ENCODE measurements at places on chromosomes 6 and 20.
A peak's percentile ranks its signal among the peaks of the same experiment; 100 is the strongest.

DNA sequence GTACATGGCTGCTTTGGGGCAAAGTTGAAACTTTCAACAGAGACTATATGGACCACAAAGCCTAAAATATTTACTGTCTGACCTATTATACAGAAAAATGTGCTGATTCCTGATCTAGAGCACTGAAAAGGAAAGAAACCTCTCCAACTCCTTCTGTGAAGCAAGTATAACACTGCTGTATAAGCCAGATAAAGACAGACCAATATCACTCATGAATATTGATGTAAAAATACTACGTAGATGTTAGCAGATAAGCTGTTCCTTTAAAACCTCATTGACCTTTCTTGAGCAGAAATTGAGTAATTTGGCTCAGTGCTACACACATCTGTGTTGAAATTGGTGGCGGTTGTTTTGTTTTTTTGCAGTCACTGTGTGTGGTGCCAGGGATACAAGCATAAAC is 69.9 kb upstream of the HDAC2 start:
- no peak for DNase-seq

GRCh38 chr6:137434640-137435039 is 59.6 kb downstream of the OLIG3 start:
- DNase-seq, result no peak

GRCh38 chr20:59087829-59088433 is 45.3 kb upstream of the PRELID3B start:
- peak; percentile 69 for DNase-seq

- DNase-seq, result no peak
Observed at GRCh38 chr6:44470115-44470464, 82.6 kb downstream of the CDC5L start.

DNA sequence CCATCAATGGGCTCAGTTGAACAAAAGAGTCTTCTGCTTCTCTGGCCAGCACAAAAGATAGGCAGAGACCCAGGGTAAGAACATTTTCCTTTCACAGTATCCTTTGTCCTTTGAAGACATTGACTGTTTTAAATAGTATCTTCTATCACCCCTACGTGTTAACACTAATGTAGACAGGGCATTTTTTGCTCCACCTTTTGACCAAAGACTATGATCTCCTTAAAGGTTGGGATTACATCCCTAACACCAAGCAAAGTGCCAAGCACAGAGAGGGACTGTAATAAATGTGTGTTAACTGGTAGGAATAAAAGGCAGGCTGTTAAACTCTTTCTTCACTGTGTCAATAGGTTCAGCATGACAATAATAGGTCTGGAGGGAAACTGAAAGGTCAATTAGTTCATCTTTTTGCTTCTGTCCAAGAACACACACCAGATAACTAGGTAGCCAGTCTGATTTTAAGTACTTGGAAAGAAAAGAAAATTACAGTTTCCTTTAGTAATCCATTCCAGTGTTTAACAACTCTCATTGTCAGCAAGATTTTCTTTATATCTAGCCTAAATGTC is 63.6 kb upstream of the NOX3 start:
- no peak for DNase-seq

DNA sequence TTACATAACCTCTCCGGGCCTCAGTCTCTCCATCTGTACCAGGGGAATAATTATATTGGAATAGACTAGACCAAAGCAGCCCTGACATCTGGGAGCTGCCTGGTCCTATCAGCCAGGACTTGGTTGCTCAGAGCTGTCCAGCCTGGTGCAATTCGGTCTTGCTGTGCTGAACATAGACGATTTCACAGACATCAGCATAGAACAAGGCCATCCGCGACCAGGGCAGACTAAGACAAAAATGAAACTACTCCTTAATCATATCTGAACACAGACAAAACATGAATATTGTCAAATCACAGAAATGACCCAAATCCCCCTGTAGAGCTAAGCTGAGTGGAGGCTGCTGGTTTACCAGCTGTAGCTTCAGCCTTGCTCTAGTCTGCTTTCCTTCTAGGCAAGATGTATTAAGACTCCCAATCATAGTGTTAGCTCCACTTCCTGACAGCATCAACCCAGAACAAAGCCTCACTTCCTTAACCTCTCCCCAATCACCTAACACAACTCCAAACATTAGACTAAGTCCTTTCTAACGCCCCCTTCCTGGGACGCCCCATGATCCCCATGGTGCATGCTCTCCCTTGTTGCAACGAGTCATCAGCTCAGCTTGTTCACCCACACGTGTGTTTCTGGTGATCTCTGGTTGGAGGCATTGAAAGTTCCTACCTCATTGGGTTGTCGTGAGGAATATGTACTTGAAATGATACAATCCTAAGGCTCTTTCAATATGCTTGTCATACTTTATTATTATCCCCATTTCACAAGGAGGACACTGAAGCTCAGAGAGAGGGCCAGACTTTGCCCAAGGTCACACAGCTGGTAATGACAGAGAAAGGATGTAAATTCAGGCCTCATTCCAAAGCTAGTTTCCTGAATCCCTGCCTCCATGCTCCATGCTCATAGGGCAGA is 3.5 kb upstream of the MAPK13 start:
- no peak for DNase-seq

DNA sequence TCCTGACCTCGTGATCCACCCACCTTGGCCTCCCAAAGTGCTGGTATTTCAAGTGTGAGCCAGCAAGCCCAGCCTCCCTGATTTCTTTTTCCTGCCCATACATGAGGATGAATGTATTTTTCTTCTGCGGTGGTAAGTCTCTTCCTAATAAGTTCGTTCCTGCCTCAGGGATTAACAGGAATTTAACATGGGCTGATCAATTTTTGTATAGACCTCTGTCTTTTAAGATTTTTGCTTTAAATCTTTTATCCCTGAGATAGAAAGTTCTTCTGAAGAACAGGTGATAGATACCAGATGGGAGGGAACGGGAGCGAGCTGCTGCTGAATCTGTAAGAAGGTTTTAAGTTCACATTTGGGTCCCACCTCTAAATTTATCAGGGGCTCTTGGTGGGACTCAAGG is 7.0 kb upstream of the ZNFX1 start:
- no peak for DNase-seq

DNA sequence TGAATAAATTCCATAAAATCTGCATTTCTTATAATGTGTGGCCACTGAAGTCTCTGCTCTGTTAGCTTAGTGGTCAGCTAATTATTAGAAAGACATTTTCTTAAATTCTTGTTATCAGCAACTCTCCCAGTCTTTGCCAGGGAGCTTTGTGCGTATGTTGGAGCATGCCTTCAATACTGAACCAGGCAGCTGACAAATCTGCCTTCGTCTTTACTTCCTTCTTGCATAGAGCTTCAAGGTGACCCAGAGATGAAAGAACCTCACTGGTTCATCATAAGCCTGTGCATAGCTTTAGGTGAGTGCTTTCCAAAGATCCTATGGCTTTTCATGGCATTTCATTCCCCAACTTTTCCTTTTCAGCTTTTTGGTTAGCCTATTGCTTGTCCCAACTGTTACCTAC is 43.0 kb upstream of the NELFCD start:
- no peak for DNase-seq

GRCh38 chr6:144394210-144394609 is 109.1 kb downstream of the UTRN start:
- no peak for DNase-seq

- no peak for DNase-seq
Observed at GRCh38 chr6:79064635-79065034, 13.4 kb downstream of the PHIP start.

GRCh38 chr6:147022041-147022440 is 182.2 kb upstream of the STXBP5 start:
- no peak for DNase-seq

- no peak for DNase-seq
Observed at GRCh38 chr20:6265204-6265904, 142.5 kb upstream of the FERMT1 start.

DNA sequence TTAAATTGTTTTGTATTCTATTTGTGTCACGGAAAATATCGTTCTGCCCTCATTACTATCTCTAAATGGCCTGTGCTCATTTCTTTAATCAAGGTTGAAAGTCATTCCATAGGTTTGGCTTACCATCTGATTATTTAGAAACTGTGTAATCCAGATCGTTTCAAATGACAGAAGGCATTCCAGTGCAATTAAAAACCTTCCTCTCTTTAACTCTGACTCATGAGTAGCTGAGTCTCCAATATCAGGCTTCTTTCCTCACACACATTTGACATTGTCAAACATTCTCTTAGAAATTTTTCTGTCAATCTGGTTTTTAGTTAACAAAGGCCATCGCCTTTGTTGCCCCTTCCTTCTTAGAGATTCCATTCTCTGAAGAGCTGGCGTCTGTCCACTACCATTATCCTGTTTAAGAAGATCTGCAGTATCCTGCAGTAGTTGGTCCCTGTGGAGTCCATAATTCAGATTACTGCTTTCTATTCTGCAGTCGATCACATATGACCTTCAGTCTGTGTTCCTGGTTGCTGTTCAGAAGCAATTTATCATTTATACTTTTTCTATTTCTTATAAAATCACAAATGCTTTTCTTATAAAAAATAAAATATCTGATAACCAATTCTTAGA is 3.9 kb upstream of the TRDN start:
- no peak for DNase-seq

- no peak for DNase-seq
Observed at GRCh38 chr6:141415896-141416295, 716.8 kb upstream of the GJE1 start.

GRCh38 chr6:21998582-21998981 is 298.3 kb downstream of the PRL start:
- DNase-seq, result no peak

DNA sequence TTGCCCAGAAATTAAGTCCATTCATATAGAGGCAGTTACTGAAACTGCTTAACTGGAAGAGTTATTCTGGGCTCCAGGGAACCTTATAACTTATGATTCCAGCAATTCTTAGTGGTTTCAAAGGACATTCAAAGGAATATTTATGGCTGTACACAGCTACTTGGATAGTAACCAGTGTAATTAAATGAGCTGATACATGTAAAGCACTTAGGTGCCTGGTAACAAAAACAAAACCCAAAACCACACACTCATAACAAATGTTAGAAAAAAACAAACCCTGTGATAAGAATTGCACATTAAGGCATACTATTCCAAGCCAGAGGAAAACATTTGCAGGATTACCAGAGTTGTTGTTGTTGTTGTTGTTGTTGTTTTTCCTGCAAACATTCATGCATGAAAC is 51.5 kb downstream of the STK4 start:
- no peak for DNase-seq

GRCh38 chr20:53774461-53775203 is 181.0 kb upstream of the ZNF217 start:
- no peak for DNase-seq

DNA sequence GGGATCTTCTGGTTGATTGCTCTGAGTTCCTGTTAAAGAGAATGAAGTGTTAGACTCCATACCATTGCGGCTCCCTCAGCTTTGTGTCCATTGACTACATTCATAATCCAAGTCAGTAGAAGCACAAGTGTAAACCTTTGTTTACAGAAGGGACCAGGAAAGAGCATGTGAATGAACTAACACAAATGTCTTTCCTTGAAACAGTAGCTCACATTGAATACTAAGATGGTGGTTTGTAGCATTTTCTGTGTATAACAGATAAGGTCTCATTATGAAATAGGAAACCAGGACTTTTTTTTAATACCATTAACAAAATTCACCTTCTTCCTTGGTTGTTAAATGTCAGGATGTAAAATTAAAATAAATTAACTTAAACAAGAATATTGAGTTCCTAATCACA is 8.4 kb downstream of the STXBP5 start:
- no peak for DNase-seq

DNA sequence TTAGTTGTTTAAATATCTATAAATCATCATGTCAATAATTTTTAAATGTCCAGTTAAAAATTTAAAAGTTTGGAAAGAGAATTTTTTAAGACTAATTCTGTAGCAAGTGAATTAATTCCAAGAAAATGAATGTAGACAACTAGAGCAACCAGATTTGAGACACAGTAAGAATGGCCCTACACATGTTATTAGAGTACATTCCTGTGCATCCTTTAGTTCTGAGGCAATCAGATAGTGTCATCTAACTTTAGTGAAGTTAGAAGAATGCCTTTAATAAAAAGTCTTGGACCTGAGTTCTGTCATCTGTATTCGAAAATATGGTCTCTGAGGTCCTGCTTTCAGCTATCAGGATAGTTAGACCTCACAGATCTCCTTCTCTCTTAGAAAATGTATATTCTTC is 63.7 kb downstream of the HIVEP2 start:
- no peak for DNase-seq

GRCh38 chr6:105330913-105331312 is 72.0 kb downstream of the PREP start:
- DNase-seq, result no peak

- no peak for DNase-seq
Observed at GRCh38 chr6:168784426-168784825, 343.4 kb downstream of the SMOC2 start.

GRCh38 chr20:49063279-49063678 is 17.2 kb downstream of the CSE1L start:
- no peak for DNase-seq

DNA sequence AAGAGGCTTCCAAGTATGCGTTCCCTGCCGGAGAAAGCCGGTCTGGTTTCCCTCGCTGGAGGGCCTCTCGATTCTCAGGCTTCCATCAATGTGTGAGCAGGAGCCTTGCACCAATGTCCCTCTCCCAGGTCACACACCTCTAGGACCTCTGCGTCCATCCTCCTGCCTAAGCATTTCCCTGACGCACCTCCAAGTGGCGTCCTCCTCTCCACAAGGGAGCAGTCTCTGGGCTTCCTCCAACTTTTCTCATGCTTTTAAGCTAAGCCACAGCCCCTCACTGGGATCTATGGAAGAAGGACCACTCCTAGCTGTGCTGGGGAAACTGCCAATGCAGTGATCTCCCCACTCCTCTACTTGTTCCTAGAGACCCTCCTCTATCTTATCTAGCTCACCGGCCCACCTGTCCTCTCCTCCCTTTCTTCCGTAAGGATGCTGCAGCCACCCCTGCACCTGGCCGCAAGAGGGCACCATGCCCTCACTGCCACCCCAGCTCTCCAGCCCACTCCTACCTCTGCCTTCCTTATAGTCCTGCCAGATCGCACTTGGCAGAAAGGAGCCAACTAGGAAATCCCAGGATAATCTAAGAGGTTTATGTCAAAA is 258.7 kb downstream of the LRFN2 start:
- peak; percentile 9 for DNase-seq

- DNase-seq, result no peak
Observed at GRCh38 chr6:144481527-144481926, 196.4 kb downstream of the UTRN start.

- DNase-seq, result no peak
Observed at GRCh38 chr6:11277275-11278206, 45.1 kb upstream of the NEDD9 start.

DNA sequence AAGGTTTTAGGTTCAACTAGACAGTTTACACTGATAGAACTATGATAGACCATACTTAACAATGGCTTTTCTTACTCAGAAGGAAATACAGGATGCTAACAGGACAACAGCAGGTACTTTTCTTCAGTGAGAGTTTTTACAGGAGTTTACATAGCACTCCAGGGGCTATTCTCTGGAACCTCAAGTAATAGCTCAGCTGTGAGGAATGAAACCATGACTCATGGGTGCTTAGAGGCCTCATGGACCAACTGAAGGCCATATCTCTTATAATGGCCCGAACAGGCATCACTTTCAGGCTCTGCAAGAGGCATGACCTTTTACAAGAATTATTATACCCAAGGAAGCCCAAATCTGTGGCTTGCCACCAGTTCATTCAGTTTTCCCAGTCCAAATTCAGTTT is 31.8 kb downstream of the TREML1 start:
- no peak for DNase-seq

GRCh38 chr6:84095156-84095555 is 61.6 kb downstream of the MRAP2 start:
- DNase-seq, result no peak
